ENCODE measurements at places on chromosomes 7 and 10.

GRCh38 chr7:45244981-45245380, 87.4 kb downstream of the RAMP3 start:
- no peak for DNase-seq

DNA sequence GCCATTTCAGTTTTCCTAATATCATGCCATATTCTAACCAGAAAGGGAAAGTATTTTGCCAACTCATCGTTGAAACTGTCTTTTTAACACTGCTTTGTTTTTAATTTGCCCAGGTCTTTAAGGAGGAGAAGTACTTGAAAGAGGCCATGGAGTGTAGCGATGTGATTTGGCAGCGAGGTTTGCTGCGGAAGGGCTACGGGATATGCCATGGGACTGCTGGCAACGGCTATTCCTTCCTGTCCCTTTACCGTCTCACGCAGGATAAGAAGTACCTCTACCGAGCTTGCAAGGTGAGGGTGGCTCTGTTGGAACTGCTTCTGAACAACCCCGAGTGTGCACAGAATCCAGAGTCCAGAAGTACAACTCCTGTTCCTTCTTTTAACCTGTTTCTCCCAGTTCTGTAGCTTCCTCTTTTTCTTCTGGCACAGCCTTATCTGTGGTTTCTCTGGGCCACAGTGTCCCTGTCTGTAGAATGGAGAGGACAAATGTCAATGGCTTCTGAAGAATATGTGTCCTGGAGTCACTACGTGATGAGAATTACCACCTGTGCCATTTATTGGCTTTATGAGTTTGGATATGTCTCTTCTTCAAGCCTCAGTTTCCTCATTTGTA, 60.1 kb downstream of the LANCL2 start:
- DNase-seq = no peak

GRCh38 chr7:8343556-8343955, 81.6 kb upstream of the ICA1 start:
- DNase-seq = no peak

GRCh38 chr10:92970301-92971070, 90.1 kb upstream of the CYP26C1 start:
- DNase-seq = no peak

GRCh38 chr10:95783741-95784140, 27.8 kb downstream of the ENTPD1 start:
- DNase-seq = no peak

DNA sequence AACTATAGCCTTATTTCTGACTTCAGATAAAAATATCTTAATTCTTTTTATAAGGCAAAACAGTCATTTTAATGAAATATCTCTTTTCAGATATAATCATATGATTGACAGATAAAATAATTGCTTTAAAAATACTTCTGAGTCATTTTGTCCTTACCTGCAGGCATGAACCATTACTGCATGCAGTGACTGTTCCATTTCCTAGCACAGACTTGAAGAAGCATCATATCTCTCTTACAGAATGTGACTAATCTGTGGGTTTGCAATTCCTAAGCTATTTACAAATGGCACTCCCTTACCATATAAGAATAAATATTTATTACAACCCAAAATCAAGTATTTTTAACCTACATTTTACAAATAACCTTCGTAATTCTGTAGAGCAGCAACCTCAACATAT, 120.7 kb downstream of the SRPK2 start:
- peak; percentile 16 for DNase-seq

DNA sequence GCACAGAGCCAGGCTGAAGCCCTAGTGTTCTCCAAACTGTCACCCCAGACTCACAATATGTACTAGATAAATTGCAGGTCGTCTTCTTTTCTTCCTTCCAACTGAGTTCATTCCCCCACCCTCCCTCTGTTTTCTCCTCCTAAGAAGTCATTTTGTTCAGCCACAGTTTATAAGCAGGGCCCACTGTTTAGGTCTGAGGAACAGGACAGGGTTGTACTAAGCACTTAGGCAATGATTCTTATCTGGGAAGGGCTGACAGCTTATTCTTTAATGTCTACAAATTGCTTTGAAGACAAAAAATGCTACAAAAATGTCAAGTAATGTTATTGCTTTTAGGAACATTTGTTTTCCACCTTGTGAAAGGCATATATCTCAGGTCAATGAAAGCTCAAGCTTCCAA, 59.1 kb downstream of the CDC123 start:
- no peak for DNase-seq

DNA sequence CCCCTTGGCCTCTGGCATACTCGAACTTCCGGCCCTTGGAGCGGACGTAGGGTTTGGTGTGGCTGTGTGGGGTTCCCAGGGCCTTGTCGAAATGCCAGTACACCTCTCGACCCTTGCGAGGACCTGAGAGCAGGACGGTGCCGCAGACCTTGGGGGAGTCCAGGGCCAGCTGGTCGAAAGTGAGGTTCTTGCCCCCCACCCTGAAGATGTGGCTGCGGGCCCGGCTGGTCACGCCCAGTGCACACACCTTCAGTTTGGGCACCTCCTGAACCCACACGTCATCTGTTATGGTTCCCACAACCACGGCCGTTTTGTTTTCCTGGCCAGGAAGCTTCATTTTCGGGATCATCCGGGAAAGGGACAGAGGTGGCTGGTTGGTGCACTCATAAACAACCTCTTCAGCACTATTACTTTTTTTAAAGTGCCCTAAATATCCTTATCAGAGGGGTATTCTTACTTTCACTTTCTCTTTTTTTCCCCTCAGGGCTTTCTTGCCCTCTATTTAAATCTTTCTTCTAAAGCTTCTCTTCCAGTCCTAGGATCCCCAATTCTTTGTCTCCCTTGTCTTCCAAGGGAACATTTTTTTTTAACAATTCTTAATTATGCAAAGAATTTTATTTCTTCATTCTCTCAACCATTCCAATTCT, 44.9 kb upstream of the FAM3C start:
- DNase-seq = no peak

- DNase-seq = no peak
These were observed 217.9 kb downstream of the GLRX3 start for GRCh38 chr10:130353928-130354572.

GRCh38 chr10:47418966-47419365, 34.9 kb upstream of the ZNF488 start:
- no peak for DNase-seq

- DNase-seq = peak; percentile 22
These were observed 748 bp downstream of the PHTF2 start for GRCh38 chr7:77799078-77799964.

DNA sequence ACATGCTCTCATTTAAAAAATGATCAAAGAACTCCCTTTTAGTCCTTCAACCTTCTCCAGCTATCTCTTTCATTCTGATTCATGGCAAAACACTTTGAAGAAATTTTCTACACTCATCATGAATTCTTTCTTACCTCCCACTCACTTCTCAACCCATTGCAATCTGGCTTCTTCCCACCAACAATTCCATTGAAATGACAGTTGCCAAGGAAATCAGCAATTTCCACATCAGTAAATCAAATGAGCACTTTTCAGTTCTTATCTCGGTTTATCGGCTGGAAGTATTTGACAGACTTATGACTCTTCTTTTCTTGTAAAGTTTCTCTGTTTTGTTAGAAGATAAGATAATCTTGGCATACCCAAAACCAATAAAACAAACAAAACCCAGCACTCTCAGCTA, 99.1 kb upstream of the CACNA2D1 start:
- no peak for DNase-seq

DNA sequence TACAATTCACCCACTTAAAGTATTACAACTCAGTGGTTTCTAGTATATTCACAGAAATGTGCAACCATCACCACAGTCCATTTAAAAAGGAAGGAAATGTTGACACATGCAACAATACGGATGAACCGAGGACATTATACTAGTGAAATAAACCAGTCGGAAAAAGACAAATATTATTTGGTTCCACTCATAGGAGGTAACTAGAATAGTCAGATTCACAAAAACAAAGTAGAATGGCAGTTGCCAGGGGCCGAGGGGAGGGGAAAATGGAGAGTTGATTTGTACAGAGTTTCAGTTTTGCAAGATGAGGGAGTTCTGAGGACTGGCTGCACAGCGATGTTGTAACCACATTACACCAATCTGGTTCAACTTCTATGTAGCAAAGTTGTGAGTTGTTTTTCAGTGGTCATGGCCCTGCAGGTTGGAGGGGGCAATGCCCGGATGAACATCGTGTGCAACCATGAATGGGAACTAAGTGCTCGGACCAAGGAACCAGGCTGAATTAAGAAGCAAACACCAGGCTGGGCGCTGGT, 17.6 kb upstream of the TNPO3 start:
- no peak for DNase-seq

GRCh38 chr7:116214921-116215320, 4.6 kb downstream of the TES start:
- DNase-seq = no peak

DNA sequence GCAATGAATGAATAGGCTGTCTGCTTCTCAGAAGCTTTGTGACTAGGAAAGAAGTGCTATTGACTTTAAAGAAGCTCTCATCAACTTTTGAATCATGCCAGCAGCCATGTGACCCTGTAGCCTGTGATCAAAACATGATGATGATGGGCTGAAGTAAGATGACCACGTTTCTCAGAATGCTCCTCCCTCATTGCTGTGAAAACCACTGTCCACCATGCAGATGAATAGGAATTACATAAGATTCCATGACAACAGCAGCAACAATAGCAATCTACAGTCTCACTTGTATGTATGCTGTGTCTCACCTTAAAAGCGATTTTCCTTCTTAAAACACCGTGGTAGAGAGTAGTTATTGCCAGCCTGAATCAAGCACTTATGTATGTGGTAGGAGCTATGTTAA, 228.4 kb downstream of the TRIL start:
- no peak for DNase-seq

DNA sequence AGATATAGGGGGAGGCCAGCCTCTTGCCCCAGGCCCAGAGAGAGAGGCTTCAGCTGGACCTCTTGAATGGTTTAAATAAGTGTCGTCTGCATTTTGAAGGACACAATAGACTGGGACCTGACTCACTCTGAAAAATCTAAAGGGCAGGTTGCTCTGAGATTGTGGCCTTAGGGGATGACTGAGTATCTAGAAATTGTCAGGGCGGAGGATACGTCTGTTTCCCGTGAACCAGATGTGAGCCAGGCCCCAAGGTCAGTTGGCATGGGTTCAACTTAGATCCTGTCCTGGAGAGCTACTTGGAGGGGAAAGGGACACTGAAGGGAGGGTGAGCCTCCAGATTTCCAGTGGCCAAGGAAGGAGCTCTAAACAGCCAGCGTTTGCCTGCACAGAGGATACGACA, 110.2 kb downstream of the CHN2 start:
- no peak for DNase-seq

DNA sequence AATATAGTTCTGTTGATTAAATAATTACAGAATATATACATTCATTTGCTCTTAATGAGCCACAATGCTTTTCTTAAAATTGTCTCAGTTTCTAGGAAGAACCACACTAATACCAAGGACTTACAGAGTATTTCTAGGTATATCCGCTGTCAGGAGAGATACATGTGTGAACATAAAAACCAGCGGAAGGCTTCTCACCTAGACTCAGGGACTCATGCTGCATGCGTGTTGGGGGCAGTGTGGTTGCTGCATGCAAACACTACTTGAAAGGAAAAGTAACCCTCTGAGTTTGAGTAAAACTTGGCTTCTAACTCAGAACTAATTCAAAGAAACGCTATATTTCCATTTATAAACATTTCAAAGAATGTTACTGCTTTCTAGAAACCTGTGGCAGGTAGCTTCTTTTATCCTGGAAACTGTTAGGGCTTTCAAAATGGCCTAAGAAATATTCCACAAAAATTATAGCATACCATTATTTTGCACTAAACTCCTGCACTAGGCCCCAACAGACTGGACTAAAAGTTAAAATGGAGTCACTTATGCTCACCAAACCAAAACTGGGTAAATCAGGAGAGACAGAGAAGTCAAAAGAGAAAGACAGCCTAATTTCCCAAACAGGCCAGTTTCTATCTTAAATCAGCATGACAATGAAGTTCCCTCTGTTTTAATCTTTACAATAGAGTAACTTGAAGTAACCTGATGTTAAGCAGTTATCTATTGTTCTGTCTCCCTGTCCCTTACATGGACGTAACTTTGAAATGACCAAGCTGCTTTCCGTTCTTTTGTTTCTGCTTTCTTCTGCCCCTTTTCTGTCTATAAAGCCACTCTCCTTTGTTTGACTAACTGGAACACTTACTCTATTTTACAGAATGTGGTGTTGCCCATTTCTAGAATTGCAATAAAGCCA, 95.2 kb upstream of the FAM133B start:
- DNase-seq = peak; percentile 51

DNA sequence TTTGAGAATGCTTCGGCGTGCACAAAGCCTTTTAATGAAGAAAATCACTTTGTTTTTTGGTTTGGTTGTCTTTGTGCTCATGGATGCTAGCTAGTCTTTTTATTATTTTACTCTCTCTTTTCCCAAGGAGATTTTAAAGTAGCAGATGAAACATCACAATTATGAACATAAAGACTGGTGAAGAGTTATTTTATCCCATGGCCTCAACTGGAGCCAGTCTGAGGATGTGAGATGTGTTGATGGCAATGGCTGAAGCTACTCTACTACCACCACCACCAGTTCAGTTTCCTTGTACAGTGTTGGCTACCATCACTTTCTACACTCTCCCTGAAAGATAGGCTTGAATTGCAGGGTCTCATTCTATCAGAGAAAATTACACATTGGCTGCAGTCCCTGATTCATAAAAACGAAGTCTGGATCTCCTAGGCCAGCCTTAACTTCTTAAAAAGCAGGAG, 494 bp upstream of the HERC4 start:
- no peak for DNase-seq

DNA sequence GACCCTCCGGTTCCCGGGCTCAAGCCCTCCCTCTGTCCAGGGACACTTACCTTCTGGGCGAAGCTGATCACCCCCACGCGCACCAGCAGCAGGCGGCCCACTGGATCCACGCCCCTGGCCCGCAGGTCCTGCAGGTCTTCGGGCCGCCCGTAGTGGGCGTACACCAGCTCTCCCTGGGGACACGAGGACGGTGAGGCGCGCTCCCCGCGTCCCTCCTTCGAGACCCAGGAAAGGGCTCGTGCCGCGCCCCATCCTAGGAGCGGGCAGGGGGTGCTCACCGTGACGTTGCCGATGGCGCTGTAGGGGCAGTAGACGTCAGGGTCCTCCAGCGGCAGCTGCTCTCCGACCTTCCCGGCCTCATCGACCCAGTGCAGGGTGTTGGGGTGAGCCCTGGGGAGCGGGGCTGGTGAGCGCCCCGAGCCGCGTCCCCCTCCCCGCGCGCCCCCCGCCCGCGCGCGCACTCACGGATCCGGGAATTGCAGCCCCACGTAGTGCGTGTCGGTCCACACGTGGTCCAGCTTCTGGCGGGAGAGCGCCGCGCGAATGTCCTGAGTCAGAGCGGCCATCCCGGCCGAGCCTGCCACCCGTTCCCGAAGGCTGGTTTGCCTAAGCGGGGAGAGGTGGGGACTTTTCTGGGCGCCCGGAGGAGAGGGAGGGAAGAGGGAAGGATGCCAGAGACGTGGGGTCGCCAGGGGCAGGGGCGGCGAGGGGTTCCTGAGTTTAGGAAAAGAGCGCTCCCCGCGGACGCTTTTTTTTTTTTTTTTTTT, 8.2 kb downstream of the TFR2 start:
- DNase-seq = peak; percentile 59

GRCh38 chr7:137482466-137482865, 138.9 kb upstream of the PTN start:
- no peak for DNase-seq

- DNase-seq = no peak
These were observed 26.2 kb downstream of the FAM171A1 start for GRCh38 chr10:15344876-15345285.

Data from activated CD4-positive, alpha-beta T cell treated with anti-CD3 and anti-CD28 coated beads for 4 hours (primary cell).